Activated CD8-positive, alpha-beta T cell treated with anti-CD3 and anti-CD28 coated beads for 36 hours (primary cell): ENCODE measurements at places on chromosomes 4 and X.

- no peak for DNase-seq
Observed at GRCh38 chrX:38124000-38124399, 96.7 kb downstream of the SRPX start.

- no peak for DNase-seq
Observed at GRCh38 chr4:101670370-101670769, 120.2 kb upstream of the BANK1 start.

GRCh38 chr4:139419388-139419914 lies 34.5 kb upstream of the RAB33B start:
- peak; percentile 44 for DNase-seq

DNA sequence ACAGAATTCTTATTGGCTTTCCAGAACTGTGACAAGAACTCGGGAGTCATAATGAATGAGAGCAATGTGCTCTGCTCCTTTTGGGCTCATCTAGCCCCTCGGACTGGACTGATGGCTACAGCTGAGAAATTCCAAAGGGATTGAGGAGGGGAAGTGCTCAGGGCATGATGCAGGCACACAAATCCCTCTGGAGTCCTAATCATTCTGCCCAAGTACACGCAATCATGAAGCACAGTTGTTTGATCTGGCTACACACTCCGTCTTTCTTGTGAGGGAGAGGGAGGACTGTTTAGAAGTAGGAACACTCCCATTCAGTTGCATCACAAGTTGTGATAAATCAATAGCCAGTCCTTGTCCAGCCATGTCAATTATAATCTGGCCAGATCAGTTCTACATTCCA lies 237.5 kb downstream of the COL25A1 start:
- DNase-seq = no peak

- DNase-seq = no peak
Observed at GRCh38 chrX:95764972-95765451, 919.6 kb upstream of the DIAPH2 start.

GRCh38 chr4:173505924-173506518 lies 24.0 kb downstream of the HAND2 start:
- DNase-seq = peak; percentile 74

DNA sequence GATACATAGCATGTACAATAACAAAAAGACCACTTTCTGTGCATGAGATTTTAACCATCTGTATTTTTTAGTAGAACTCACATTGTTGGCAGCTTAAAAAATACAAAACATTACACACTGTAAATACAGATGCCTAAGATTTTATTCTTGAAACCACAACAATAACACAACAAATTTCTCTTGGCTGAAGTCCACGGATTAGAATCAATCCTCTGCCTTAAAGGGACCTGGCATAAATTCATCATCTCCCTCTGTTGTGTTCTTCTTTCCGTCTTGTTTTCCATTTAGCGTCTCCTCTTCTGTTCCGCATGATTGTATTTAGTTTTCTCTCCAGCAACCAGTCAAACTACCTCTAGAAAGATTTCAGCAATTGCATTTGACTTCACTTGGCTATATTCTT lies 231.0 kb downstream of the SPOCK3 start:
- DNase-seq = no peak

DNA sequence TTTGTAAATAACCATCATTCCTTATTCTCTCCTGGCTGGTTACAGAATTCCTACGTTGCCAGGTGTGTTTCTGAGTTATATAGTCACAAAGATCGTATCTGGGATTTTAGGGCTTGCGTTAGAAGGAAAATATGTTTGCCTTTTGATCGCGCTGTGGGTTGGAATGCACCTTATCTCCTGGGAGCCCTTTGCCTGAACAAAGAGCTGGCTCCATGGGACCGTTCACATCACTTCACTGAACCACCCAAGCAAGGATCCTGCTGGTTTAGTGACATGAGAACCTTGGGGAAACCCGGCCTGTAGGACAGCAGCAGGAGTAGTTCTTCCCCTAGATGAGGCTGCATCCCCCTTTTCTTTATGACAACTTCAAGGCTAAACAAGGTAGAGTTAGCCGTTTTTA lies 51.6 kb downstream of the RS1 start:
- no peak for DNase-seq

DNA sequence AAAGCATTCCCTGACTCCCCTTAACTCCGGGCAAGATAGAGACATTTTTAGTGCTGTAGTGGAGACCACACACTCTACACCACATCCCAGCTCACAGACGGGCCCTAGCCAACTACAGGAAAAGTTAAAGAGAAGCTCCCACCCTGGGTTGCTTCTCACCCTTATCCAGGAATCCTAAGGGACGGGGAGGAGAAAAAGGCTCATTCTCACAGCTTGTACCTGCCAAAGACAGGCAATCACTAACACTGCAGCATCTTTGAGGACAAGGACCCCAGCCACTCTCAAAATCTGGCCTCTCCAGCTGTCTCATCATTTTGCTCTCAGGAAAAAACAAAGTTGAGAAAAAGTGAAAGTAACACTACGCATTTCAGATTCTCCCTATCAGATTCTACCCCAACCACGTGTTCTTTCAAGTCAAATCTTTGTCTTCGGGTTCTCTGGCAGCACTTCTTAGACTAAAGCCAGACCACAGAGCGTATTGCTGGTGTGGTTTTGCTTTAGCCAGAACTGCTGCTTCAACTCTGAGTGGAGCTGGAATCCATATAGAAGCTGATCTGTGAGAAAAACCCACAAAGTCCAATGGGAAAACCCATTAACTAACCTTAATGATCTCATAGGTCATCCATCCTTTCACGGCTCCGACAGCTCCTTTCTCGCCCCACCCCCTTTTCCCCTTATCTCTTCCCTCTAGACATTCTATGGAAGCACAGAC lies 605.9 kb upstream of the DIPK2B start:
- peak; percentile 67 for DNase-seq

DNA sequence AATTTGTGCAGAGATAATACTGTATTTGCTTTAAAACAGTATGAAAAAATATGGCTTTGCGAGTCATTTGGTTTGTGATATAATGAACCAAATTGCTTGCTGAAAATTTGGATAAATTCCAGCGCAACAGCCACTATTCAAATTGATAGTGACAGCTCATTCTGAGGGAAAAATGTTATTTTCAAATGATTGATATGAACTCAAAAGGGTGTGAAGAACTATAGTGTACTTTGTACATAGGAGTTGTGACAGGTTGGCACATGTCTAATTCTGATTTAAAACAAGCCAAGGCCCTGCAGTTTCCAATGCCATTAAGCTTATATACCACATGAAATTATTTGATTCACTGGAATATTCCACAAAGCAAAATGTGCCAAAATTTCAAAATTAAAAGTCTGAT lies 1628.9 kb upstream of the AGA start:
- DNase-seq = no peak

DNA sequence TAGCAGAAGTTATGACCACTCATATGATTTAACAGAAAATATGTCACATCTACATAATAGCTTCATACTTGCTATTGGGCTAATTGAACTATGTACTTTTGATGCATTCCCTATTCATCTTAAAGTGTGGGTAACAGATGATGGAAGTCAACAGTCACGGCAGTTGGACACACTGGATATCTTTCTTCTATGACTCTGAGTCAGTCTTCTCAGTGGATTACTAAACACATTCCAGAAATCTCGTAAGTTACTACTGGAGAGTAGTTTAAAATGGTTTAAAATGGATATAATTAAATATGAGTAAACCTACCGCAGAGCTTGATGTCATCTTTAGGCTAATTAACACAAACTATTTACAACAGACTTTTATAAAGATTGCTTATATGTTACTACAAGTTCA lies 30.1 kb upstream of the CFAP299 start:
- no peak for DNase-seq

- DNase-seq = no peak
Observed at GRCh38 chr4:147581606-147582350, 35.4 kb upstream of the TMEM184C start.

DNA sequence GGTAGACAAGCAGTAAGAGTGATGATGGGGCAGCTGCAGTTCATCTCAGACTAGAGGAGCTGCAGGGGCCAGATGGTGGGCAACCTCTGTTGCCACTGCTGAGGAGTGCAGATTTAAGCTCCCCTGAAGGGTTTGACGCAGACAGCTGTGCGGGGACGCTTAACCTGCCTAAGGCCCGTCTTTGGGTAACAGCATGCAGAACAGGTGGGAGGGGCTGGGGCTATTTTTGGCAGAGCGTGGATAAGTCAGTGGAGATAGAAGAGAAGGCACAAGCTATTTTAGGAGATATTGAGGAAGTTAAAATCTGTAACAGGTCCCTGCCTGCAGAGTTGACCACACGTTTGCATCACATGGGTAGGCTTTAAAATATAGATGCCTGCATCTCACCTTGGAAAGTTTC lies 10.5 kb downstream of the CD99 start:
- DNase-seq = no peak
